Activated T-helper 1 cell treated with anti-CD3 and anti-CD28 coated beads, Interleukin-12 subunit alpha, Interleukin-12 subunit beta, Interleukin-2, Interleukin-4 antibody, amounts not matched to agents 30 ng/mL and 10 ng/mL and 1 ng/mL, durations not matched to agents 14 hours and 24 hours and 36 hours (primary cell): ENCODE measurements at places on chromosomes 7 and 10.

- no peak for DNase-seq
These were observed 990.7 kb downstream of the CCSER2 start for GRCh38 chr10:85318809-85319807.

DNA sequence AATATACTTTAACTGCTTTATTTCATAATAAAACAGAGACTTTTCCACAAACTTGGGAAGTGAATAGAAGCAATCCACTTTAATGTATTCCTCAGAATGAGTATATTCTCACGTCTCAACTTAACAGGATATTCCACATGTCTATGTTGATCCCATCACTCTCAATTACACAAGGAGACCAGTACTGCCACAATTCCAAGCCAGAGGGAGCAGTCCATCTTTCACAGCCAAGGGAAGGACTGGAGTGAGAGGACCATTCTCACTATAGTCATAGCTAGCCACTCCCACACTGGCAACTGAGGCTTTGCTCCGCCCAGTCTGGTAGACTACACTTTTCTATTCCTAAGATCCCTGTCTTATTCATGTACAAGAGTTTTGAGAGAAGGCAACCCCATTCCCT is 553.9 kb downstream of the CNTNAP2 start:
- DNase-seq, result no peak

DNA sequence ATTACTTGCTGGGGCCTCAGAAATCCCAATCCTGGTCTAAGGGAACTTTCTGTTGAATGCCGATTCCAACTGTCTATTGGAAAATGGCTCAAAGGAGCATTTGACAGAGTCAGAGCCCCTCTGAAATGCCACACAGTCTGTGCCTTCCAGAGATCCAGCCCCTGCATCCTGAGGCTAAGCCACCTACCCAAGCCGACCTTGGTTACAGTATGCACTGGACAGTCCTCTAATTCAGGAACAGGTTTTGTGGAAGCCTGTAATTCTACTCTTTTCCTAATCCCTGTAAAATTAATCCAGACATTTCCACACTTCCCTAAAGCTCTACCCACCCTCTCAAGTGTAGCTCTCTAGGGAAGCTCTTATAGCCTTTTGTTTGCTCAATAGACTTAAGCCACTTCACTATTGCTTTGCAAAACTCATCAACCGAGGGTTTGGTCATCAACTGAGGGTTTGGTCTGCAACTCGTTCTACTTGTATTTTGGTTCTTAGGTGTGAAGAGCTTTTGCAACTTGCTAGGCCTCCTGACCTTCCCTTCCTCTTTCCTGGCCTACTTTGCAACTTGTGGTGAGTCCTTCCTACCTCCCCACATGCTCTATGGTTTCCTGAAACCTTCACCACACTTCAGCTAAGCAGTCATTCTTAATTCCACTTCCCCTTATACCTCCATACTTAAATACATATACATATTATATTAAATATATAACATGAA is 364.8 kb downstream of the SFMBT2 start:
- DNase-seq, result peak; percentile 28

DNA sequence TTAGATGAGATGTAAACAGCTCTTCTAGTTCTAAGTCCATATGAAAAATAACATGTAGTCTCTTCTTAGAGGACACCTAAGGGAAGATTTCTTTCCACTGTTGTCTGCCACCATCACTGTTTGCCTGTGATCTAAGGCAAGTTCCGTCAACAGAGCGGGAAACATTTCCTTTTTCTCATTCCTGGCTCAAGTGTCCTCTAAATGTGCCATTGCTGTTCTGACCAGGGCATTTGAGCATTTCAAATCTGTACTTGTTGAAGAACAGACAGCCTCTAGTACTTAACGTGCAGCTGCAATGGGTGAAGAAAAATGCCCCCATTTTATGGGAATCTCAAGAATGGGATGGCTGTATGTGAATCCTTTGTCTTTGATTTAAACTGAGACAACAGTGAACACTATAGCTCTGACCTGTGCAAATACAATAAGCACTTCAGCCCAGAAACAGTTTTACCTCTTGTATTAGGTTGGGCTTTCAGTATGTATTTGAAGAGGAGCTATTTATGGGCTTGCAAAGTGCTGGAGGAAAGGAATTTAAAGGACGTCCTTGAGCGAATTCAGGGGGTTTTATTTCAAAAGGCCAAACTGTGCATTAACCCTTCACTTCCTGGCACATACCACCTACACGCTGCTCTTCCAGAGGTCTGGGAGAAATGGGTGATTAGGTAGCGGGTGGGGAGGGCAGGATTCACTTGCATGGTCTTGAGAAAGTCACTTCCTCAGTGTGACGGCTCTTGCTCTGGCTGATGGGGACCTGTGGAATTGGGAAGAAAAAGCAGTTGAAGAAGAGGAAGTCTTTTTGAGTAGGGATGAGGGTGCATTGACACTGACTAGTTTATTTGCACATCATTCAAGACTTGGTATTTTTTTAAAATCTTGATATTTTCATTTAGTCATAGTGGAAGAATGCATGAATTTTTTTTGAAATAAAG is 66.1 kb downstream of the THNSL1 start:
- DNase-seq, result no peak

GRCh38 chr7:30562498-30562897 is 32.2 kb upstream of the GARS1 start:
- DNase-seq, result no peak

DNA sequence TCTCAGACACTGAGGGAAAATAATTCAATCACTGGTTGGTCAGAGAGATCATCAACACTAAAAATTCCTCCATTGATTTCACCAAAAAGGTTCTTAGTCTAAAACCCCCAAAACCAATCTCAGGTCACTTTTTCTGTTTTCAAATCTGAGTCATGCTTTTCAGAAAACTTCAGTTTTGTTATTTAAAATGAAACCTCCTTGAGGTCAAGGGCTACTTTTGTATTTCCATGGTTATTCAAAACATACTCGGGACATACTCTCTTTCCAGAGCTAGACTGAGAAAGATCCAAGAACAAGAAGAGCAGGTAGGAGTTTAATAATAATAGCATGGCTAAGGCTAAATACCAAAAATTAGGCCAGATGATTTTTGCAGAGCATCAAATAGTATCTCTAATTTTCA is 152.8 kb downstream of the SDHAF3 start:
- DNase-seq, result no peak
